ENCODE measurements at places on chromosomes 6 and 20. TPM values are rescaled to one million over a fixed set of nuclear protein-coding genes. Genes with fewer than 3 reads are reported as not detected.
A peak's percentile ranks its signal among the peaks of the same experiment; 100 is the strongest.

HNF4A gene
- 301 TPM for total RNA-seq

GRCh38 chr20:57618091-57618763 is 2.0 kb downstream of the ZBP1 start:
- peak; percentile 86 for DNase-seq

DNA sequence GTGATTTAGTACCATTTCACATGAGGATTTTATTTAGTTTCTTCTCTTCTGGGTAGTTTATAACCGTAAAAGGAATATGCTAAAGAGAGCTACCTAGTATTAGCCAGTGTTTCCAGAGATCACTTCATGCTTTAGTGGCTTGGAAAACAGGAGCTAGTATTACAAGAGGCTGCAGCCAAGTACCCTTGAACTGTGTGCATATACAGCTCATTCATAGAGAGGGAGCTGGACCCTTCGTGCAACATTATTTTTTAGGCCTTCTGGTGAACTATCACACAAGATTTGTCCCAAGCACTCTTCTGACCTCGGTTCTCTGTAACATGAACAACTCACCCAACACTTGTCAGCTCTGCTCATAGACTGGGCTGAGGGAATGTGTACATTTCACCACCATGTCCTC is 74.9 kb upstream of the RIN2 start:
- DNase-seq, result no peak

GRCh38 chr6:135225911-135226310 is 44.8 kb downstream of the MYB start:
- no peak for DNase-seq

DNA sequence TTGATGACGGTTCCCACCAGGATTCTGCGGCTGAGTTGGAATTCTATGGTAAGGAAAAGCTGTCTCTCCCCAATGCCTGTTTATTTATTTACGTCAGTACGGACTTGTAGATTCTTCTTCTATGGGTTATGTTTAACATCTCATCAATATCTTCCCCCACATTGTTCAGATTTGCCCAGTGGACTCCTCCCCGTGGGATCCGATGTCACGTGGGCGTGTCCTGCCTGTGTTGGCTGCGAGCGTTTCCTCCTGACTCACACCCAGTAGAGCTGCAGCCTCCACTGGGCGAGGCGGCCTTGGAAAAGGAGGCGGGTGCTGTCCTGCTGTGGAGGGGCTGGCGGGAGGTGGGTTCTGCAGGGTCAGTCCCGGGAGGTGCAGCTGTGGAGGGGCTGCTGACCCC is 46.8 kb upstream of the SLCO4A1 start:
- peak; percentile 62 for DNase-seq

GRCh38 chr20:53126185-53126584 is 154.0 kb downstream of the TSHZ2 start:
- no peak for DNase-seq

DNA sequence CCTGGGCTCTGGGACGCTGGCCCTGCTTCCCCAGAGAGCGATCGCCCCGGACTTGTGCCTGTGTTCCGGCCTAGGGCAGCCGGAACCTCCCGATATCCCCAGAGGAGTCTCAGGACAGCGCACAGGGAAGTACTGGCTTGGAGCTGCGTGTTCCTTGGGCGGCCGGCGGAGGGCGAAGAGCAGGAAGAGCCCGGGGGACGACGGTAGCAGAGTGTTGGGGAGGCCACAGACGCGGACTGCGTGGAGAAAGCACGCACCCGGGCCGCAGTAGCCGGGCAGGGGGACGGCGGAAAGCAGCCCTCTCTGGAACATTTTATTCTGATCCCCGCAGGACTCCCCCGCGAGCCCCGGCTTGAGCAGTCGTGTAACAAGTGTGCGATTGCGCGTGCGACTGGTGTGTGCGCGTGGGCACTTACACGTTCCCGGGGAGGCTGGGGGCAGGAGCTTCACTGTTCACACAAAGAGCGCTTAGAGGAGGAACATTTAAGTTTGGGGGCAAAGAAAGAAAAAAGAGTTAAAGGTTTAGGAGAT is 36.1 kb downstream of the NCR2 start:
- DNase-seq, result peak; percentile 57

DNAH8 gene
- not detected for total RNA-seq

GRCh38 chr6:50820869-50821264 is 2.2 kb downstream of the TFAP2B start:
- no peak for DNase-seq

C20orf202 gene
- 0.59 TPM for total RNA-seq

GRCh38 chr6:119612911-119613381 is 263.4 kb upstream of the MAN1A1 start:
- DNase-seq, result no peak

NMBR gene
- total RNA-seq, result not detected

- DNase-seq, result peak; percentile 3
Observed at GRCh38 chr6:3301506-3301905, 42.8 kb downstream of the PSMG4 start.

DNA sequence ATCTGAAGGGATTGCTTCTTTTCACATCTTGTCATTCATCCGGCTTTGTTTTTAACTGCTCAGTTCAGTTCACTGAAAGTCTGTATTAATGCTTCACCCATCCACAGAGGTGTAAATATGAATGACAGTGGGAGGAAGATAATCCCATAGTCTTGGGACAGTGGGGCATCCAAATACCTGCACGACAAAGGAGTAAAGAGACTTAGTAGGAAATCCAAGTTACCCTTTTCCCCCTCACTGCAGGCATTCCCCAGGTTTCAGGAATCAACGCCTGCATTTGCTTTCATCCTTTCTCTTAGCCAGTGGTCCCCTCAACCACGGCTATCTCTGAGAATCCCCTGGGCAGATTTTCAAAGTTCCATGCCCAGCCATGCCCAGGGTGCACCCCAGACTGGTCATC is 110.2 kb downstream of the MYLK4 start:
- DNase-seq, result no peak

DNA sequence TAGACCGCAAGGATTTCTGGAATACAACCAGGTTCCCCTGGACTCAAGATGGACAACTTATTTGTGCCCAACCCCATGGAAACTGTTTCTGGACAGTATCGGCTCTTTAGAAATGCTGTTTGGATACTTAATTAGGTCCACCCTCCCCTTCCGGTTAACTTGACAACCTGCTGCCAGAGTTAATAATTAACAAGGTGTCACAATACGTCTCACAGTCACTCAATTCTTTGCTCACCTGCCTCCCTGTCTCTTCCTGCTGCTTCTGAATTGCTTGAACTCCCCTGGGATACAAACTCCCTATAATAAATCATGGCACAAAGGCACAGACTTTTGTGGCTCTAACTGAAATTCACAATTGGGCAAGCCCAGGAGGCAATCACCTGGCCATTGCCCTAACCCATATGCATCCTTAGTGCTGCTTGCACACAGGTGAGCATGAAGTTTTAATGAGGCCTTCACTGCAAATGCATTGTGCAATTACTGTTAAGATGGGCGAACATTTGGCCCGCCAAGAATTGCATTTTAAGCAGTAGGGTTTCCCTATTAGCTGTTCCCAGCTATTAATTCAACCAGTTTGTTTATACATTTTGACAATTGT is 504.4 kb upstream of the NOX3 start:
- DNase-seq, result peak; percentile 35
